ENCODE measurements at places on chromosomes 12 and 14.

DNA sequence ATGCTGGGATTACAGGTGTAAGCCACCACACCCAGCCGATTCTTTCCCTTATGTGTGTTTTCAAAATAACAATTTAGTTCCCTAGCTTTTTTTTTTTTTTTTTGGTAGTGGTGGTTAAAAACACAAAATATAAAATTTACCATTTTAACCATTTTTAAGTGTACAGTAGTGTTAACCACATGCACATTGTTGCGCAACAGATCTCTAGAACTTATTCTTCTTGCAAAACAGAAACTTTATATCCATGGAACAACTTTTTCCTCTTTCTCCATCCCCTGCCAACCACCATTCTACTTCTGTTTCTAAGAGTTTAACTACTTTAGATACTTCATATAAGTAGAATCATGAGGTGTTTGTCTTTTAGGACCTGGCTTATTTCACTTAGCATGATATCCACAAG lies 1.1 kb upstream of the NDUFA12 start:
- no peak for DNase-seq

DNA sequence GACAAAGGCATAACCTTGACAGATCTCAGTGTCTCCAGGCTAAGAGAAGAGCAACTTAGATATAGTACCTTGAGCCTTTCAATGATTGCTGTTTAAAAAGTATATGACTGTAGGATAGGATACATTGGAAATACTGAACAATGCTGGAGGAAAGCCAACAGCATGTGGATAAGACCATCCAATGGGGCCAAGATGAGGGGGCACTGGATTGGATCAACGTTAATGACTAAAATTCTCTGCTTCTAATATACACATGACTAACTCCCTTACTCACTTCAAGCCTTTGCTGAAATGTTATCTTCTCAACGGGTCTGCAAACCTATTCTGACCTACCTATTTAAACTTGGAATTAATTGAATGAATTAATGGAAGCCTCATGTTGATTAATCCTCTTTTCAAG lies 354.9 kb downstream of the RAD51B start:
- no peak for DNase-seq

- DNase-seq: no peak
Measured at GRCh38 chr12:23084236-23084995, 459.4 kb downstream of the ETNK1 start.

DNA sequence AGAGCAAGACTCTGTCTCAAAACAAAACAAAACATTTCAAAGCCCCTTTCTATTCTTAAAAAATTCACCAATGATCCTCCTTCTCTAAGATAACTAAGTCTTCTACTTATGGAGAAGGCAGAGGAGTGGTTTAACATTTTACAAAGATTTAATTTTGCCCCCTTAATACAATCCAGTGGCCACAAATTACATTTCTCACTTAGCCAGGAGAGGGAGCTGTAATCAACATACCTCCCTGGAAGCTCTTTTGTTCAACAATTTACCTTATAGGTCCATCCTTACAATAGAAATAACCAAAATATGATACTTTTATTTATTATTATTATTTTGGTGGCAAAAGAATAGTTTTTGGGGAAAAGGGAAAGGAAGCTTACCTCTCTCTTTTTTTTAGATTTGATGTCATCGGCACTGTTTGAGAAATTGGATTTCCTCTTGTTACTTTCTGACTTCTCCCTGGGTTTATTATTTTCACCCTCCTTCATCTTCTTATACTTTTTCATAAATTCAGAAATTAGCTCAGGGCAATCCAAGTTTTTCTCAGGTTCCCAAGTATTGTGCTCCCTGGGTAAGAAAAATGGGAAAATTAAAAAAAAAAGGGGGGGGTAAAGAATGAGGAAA lies 28.1 kb downstream of the CBX5 start:
- DNase-seq: no peak

DNA sequence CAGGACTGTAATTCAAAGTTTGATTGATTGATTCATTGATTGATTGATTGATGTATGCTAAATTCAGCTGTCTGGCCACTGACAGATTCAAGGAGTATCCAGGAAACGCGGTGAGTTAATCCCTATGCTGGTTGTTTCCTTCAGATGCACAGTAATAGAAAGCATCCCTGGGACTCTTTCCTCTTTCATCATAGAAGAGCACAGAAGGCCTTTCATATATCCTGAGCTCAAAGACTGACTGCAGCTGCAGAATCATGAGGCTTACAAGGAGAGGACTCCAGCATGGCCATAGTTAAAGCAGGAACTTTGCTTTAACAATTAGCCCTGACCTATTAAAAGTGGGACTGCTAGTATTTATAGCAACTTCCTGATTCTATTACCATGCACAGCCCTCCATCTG lies 187.7 kb upstream of the TMTC1 start:
- no peak for DNase-seq
